ENCODE measurements at places on chromosomes 11 and 22. TPM values are rescaled to one million over a fixed set of nuclear protein-coding genes. Genes with fewer than 3 reads are reported as not detected.

Gene OTOG
- total RNA-seq = not detected

Gene CST6
- not detected for total RNA-seq

Gene SLN
- not detected for total RNA-seq

Gene KRTAP5-7
- total RNA-seq = not detected

Gene ST14
- total RNA-seq = 24.8 TPM

Gene ACR
- not detected for total RNA-seq

Gene TREH
- total RNA-seq = not detected

Gene NRIP3
- 0.37 TPM for total RNA-seq

Gene ARCN1
- total RNA-seq = 157 TPM

- no peak overlapping the region for H3K4me3 ChIP-seq
- peaks cover 23% of the 10 kb centered on the region for H3K4me1 ChIP-seq
- no peak for DNase-seq
- H3K36me3 ChIP-seq = peaks cover 4% of the 10 kb centered on the region
These were observed 174.0 kb downstream of the TBC1D22A start for GRCh38 chr22:46936378-46936903.

GRCh38 chr11:46701078-46701654, 335 bp downstream of the ZNF408 start:
- H3K4me1 ChIP-seq = peaks cover 21% of the 10 kb centered on the region
- peak overlapping the region; percentile 99 for H3K4me3 ChIP-seq
- H3K27ac ChIP-seq = peak overlapping the region; percentile 98
- no peaks in the 10 kb centered on the region for H3K27me3 ChIP-seq
- H3K36me3 ChIP-seq = peaks cover 52% of the 10 kb centered on the region

GRCh38 chr11:126711977-126712625, 288.5 kb downstream of the KIRREL3 start:
- no peak overlapping the region for H3K27ac ChIP-seq
- H3K4me1 ChIP-seq = no peaks in the 10 kb centered on the region
- no peak for DNase-seq
- peaks cover 23% of the 10 kb centered on the region for H3K27me3 ChIP-seq

DNA sequence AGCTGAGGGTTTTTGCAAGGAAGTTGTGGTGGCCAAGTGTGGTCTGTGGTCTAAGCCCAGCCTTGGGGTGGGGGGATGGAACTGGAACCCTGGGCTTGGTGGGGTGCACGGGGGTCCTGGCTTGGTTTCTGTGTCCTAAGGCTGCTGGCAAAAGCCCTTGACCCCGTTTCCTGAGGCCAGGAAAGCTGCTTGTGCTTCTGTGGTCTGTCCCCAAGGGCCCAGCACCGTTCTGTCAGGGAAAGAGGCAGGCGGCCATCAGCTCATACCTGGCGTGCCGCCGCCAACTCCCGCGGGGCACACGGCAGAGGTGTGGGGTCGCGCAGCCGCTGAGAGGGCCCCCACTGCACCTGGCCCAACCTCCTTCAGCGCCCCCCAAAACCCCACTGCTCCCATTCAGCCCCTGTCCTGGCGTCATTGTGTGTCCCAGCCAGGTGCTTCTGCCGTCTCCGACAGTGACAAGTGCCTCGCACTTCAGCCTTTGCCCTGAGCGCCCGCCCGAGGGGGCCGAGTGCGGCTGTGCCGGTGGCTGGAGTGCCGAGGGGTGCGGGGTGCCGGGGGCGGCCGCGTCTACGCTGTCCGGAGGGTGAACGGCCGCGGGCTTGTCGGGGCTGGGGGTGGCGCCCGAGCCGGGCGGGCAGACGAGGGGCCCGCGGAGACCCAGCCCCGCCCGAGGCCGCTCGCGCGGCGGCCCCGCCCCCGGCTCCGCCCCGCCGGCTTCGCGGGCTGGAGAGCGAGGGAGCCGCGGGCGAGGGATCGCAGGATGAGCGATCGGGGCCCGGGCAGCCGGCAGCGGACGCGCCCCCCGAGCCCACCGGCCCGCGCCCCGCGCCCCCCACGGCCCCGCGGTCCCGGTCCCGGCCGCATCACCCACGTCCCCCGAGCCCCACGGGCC, at the start of gene CNIH2:
Gene CNIH2, plus strand, starts transcription at position 705 of the 892 bp plus-strand sequence. CDS start 282 bp downstream, outside the sequence.
- no peak within 1 kb of the TSS for H3K27ac ChIP-seq
- DNase-seq = no peak
- H3K4me3 ChIP-seq = no peak within 1 kb of the TSS
- peaks cover 10% of the 10 kb centered on the region for H3K27me3 ChIP-seq

GRCh38 chr11:114081641-114082414, 22.3 kb downstream of the ZBTB16 start:
- peak overlapping the region; percentile 67 for H3K4me3 ChIP-seq
- H3K27me3 ChIP-seq = no peaks in the 10 kb centered on the region
- DNase-seq = peak; percentile 80
- H3K27ac ChIP-seq = peak overlapping the region; percentile 52

GRCh38 chr11:120718171-120718570, 206.6 kb downstream of the GRIK4 start:
- H3K27ac ChIP-seq = no peak overlapping the region
- peaks cover 11% of the 10 kb centered on the region for H3K27me3 ChIP-seq
- no peak for DNase-seq
- no peaks in the 10 kb centered on the region for H3K4me1 ChIP-seq

DNA sequence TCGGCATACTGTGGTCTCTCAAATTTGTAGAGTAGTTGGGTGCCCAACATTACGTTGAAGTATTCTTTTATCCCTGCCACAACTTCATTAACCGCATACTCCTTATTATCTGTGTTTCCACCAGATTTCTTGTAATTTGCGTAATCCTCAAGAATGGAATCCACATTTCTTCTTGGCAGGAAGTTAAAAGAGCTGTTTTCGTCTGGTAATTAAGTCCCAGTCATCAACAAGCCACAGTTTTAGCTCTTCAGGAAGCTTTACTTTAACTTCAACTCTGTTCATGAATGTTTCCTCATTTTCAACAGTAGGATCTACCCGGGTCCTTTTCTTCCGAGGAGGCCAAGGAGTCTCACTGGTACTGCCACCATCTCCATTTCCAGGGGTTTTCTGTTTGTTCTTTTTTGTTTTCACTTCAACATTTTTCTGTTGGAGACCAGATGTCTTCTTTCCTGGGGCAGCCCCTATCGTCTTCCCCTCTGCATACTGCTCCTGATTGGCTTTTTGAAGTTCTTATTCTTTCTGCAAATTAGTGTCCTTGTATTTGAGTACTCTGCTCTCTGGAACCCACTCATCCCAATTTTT, 30.3 kb downstream of the PDE3B start:
- no peak for DNase-seq
- no peak overlapping the region for H3K4me3 ChIP-seq
- no peak overlapping the region for H3K27ac ChIP-seq
- H3K27me3 ChIP-seq = no peaks in the 10 kb centered on the region
- H3K36me3 ChIP-seq = no peaks in the 10 kb centered on the region

GRCh38 chr11:78313181-78313795, 104.3 kb downstream of the GAB2 start:
- peak overlapping the region; percentile 79 for H3K27ac ChIP-seq
- H3K4me1 ChIP-seq = peaks cover 25% of the 10 kb centered on the region
- no peaks in the 10 kb centered on the region for H3K27me3 ChIP-seq
- no peaks in the 10 kb centered on the region for H3K36me3 ChIP-seq
- DNase-seq = peak; percentile 94

DNA sequence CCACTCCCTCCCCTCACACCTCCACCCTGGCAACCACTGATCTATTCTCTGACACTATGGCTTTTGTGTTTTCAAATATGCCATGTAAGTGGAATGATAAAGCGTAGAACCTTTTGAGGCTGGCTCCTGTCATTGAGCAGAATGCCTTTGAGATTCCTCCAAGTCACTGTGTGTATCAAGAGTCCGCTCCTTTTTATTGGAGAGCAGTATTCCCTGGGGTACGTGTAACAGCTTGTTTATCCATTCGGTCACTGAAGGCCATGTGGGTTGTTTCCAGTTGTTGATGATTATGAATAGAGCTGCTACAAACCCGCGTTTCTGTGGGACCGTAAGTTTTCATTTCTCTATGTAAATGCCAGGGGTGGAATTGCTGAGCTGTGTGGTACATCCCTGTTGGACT, 10.3 kb downstream of the TP53I11 start:
- no peak for DNase-seq
- H3K4me3 ChIP-seq = no peak overlapping the region
- no peaks in the 10 kb centered on the region for H3K27me3 ChIP-seq
- H3K36me3 ChIP-seq = no peaks in the 10 kb centered on the region

DNA sequence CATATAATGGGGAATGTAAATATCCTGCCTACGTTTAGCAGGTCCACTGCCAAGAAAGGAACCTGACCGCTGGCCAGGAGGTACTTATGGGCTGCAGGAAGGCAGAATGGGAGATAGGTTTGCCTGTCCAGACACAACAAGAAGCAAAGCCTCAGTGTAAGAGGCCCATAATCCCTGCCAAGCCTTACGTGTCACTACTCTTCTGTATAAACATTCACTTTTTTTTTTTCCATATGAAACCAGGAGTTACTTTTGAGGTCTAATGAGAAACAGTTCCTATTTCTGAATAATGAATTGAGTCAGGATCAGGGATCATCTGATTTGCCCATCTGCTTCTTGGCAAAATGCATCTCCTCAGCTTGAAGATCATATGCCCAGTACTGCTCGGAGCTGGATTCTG, 230.2 kb downstream of the NTM start:
- no peak overlapping the region for H3K4me3 ChIP-seq
- no peak for DNase-seq
- H3K27me3 ChIP-seq = no peaks in the 10 kb centered on the region
- no peaks in the 10 kb centered on the region for H3K4me1 ChIP-seq
- no peak overlapping the region for H3K27ac ChIP-seq

- no peaks in the 10 kb centered on the region for H3K36me3 ChIP-seq
- no peak overlapping the region for H3K4me3 ChIP-seq
- no peak for DNase-seq
- no peaks in the 10 kb centered on the region for H3K27me3 ChIP-seq
- H3K27ac ChIP-seq = no peak overlapping the region
These were observed 61.8 kb upstream of the ALX4 start for GRCh38 chr11:44371706-44372105.

DNA sequence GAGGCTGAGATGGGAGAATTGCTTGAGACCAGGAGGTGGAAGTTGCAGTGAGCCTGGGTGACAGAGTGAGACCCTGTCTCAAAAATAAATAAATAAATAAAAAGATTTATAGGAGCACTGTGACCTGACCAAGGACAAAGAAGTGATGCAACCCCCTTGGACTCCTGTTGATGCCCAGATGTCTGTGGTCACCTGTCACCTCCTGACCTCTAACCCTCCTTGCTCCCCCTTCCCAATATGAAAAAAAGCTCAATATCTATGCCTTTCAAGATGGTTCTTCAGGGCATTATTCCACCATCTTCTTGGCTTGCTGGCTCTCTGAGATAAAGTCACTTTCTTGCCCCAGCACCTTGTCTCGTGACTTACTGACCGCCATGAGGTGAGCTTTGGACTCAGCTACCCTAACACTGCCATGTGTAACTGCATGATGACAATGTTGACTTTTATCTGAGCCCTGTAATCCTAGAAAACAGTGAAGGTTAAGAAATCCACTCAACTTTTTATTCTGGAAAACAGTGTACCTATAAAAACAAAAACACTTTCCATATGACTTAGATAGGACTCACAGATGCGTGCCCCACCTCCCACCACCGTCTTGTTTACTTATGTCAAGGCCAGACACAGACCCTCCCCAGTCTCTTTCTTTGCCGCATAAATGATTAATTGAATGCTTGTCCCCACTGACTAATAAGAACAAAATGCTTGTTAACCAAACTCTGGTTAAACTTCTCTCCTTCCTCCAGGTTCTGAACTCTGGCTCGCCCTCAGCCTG, 360.5 kb downstream of the BUD13 start:
- no peak overlapping the region for H3K4me3 ChIP-seq
- DNase-seq = no peak
- H3K27me3 ChIP-seq = no peaks in the 10 kb centered on the region
- no peaks in the 10 kb centered on the region for H3K36me3 ChIP-seq

- no peak overlapping the region for H3K4me3 ChIP-seq
- H3K4me1 ChIP-seq = no peaks in the 10 kb centered on the region
- no peak overlapping the region for H3K27ac ChIP-seq
- H3K36me3 ChIP-seq = no peaks in the 10 kb centered on the region
- DNase-seq = no peak
These were observed 68.6 kb upstream of the CCND1 start for GRCh38 chr11:69572233-69572860.

- no peaks in the 10 kb centered on the region for H3K4me1 ChIP-seq
- no peak overlapping the region for H3K4me3 ChIP-seq
- no peak overlapping the region for H3K27ac ChIP-seq
- DNase-seq = no peak
- H3K36me3 ChIP-seq = peaks cover 54% of the 10 kb centered on the region
- H3K27me3 ChIP-seq = no peaks in the 10 kb centered on the region
These were observed 6.3 kb upstream of the SYCE3 start for GRCh38 chr22:50569041-50569459.

DNA sequence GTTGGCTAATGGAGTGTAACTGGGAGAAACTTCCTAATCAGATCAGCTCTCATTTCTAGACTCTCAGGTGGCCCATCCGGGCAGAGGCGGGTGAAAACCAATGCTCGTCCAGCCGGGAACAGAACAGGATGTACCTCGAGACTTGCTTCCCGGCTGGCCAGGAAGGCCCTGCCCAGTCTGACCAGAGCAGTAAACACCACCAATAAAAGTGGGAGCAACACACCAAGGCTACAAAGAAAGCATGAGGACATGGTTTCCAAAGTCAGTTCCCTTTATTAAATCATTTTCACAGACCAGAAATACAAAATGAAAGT, 940 bp upstream of the TNKS1BP1 start:
- peak overlapping the region; percentile 75 for H3K4me3 ChIP-seq
- H3K27me3 ChIP-seq = no peaks in the 10 kb centered on the region
- peak overlapping the region; percentile 97 for H3K27ac ChIP-seq
- H3K4me1 ChIP-seq = peaks cover 46% of the 10 kb centered on the region

GRCh38 chr11:56932572-56933220, 56.0 kb upstream of the OR5AK2 start:
- no peaks in the 10 kb centered on the region for H3K27me3 ChIP-seq
- peak; percentile 95 for DNase-seq
- peak overlapping the region; percentile 52 for H3K27ac ChIP-seq
- H3K4me1 ChIP-seq = peaks cover 13% of the 10 kb centered on the region
- no peak overlapping the region for H3K4me3 ChIP-seq

GRCh38 chr11:85705800-85706199, 19.8 kb upstream of the CCDC89 start:
- no peaks in the 10 kb centered on the region for H3K27me3 ChIP-seq
- H3K4me3 ChIP-seq = no peak overlapping the region
- H3K27ac ChIP-seq = peak overlapping the region; percentile 25
- H3K4me1 ChIP-seq = no peaks in the 10 kb centered on the region
- no peaks in the 10 kb centered on the region for H3K36me3 ChIP-seq

- H3K36me3 ChIP-seq = no peaks in the 10 kb centered on the region
- H3K27me3 ChIP-seq = no peaks in the 10 kb centered on the region
- DNase-seq = no peak
- H3K27ac ChIP-seq = peak overlapping the region; percentile 4
- H3K4me1 ChIP-seq = peaks cover 6% of the 10 kb centered on the region
These were observed 1178.3 kb downstream of the LRRC4C start for GRCh38 chr11:40281052-40281580.

GRCh38 chr22:31491218-31491962, 1.7 kb upstream of the EIF4ENIF1 start:
- peaks cover 15% of the 10 kb centered on the region for H3K36me3 ChIP-seq
- no peak for DNase-seq
- H3K4me1 ChIP-seq = peaks cover 8% of the 10 kb centered on the region
- H3K27me3 ChIP-seq = no peaks in the 10 kb centered on the region
- H3K4me3 ChIP-seq = peak overlapping the region; percentile 88

GRCh38 chr11:115699733-115700132, 195.5 kb upstream of the CADM1 start:
- H3K4me3 ChIP-seq = no peak overlapping the region
- no peak for DNase-seq
- H3K36me3 ChIP-seq = no peaks in the 10 kb centered on the region
- no peak overlapping the region for H3K27ac ChIP-seq
- H3K4me1 ChIP-seq = no peaks in the 10 kb centered on the region
- no peaks in the 10 kb centered on the region for H3K27me3 ChIP-seq

GRCh38 chr11:29161191-29161590, 855.6 kb downstream of the KCNA4 start:
- H3K27ac ChIP-seq = no peak overlapping the region
- no peaks in the 10 kb centered on the region for H3K27me3 ChIP-seq
- H3K4me3 ChIP-seq = no peak overlapping the region
- DNase-seq = peak; percentile 14

Data from MCF 10A (cell line).